AG04450 (cell line): ENCODE measurements at places on chromosomes 3 and 15. TPM values are rescaled to one million over a fixed set of nuclear protein-coding genes. Genes with fewer than 3 reads are reported as not detected.

DNA sequence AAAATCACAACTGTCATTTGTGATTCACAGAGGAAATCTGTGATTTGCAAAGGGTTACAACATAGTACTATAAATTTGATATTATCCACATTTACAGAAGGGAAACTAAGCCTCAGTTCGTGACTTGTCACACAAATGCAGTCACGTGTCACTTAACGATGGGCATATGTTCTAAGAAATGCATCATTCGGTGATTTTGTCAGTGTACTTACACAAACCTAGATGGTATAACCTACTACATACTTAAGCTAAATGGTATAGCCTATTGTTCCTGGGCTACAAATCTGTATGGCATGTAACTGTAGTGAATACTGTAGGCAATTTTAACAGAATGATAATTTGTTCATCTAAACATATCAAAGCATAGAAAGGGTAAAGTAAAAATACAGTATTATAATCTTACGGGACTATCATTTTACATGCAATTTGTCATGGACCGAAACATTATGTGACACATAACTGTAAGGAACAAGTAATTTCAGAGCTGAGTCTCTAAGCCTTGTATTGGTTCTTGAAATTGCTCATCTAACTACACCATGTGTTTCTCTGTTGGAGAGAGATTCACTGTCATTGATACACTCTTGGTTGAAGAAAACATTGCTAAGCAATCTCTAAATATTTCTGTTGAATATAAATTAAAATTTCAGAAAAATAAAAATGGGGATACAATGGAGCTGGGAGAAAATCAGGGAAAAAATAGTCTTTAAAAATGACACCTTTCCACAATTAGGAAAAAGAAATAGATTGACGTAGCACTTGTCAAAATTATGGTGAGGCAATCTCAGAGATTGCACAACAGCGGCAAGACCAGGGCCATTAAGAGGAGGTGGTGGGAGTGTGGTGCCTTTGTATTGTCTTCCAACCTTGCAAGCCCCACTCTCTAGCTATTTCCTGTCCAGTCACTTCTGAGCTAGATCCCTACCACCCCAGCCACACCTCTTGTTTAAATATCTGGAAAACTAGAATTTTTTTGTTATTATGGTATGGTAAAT lies 645.8 kb upstream of the TBL1XR1 start:
- DNase-seq: no peak

The NTRK3 gene
- polyA plus RNA-seq: 0.14 and 0.21 TPM in 2 replicates

The OR5H15 gene
- polyA plus RNA-seq: not detected in 2 replicates

- no peak for DNase-seq
These were observed 57.8 kb upstream of the BOC start for GRCh38 chr3:113153499-113154107.

The ITGA11 gene
- 24.0 and 34.7 TPM in 2 replicates for polyA plus RNA-seq

DNA sequence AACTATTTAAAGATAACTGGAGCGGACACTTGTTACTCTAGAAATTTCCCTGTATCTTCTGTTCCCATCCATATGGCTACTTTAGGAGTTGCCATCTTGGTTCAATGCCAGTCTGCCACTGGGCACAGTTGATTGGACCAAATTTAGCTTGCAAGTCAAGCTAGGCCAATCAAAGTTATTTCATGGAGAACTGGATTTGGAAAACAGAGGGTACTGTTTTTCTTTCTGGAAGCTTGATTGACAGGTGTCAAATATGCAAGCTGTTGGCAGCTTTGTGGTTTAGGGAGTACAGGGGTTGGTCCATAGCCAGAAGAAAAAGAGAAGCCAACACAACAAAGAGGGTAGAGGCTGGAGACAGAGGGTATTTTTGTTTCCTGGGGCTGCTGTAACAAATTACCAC lies 33.4 kb upstream of the KLHL25 start:
- DNase-seq: no peak

DNA sequence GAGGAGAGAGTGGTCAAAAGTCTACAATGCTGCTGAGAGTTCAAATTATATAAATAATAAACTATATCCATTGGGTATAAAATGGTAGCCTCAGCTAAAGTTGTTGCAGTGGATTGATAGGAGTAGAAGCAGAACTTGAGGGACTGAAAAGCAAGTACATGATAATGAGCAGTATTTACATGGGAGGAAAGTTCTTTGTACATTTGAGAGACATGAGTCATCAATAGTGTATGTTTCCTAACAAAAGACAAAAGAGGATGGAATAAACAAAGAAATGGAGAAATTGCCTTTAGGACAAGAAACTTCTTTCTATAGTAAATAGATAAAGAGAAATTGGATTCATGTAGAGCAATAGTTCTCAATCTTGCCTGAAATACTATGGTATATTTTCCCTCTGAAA lies 110.0 kb upstream of the PLSCR5 start:
- DNase-seq: no peak

The CHRD gene
- polyA plus RNA-seq: 0.11 and 0.12 TPM in 2 replicates

The SERINC4 gene
- polyA plus RNA-seq: 0.05 TPM in 1 of 2 replicates, not detected in the other

GRCh38 chr3:194250098-194251002 lies 100.8 kb downstream of the CPN2 start:
- DNase-seq: no peak

DNA sequence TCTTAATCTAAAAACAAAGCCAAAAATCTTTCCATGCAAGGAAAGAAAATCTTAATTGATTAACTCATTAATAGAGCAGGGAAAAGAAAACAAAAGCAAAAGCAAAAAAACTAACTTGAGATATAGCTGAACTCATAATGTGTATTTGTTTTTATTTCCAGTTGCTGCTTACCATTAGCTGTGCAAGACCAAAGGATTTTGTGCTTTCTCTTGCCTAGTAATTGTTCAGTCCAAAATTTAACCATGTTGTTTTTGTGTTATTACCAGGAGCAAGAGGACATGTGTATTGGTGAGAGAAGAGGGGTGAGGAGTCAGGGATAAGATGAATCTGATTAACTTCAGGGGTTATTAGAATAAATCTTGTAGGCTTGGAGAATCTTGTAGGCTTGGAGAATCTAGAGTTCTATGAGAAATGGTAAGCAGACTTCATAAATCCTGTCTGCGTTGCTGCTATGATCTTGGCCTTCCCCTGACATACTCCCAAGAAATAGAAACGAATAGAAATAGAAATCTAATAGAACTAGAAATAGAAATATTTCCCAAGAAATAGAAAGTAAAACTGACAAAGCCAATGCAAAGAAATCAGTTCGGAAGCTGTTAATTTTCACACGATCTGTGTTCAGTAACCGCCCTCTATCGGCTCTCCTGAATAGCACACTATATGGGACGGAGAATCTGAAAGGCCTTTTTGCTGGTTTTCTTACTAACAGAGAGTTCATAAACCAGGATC lies 72.6 kb upstream of the TNFSF10 start:
- no peak for DNase-seq

The TNIK gene
- 9.0 and 9.5 TPM in 2 replicates for polyA plus RNA-seq

DNA sequence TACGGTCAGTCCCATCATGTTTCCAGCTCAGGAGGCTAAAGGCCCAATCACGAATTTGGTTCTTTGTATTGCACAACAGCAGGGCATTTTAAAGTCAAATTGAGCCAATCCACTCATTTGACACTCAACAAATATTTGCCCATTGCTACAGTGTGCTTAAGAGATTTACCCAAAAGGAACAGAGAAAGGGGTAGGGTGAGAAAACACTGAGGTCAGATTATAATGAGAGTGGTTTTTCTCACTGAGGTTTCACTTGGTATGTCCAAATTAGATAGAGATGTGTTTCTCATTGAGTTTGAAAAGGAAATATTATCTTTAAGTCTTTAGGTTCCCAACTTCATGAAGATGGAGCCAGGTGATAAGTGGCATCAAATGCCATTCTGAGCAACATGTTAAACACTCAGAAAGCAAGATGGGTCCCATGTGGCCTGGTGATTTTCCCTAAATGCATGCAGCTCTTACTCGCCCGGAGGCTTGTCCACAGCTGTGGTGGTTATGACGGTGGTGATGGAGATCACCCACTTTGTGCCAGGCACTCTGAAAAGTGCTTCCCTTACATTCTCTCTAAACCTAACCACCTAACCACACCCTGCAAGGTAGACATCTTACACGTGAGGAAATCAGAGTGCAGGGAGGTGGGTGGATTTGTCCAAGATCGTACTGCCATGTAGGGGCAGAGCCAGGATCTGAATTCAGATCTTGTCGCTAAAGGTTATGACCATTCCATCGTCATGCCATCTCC lies 31.2 kb upstream of the USP3 start:
- DNase-seq: no peak

GRCh38 chr3:182172534-182172933 lies 460.8 kb downstream of the SOX2 start:
- no peak for DNase-seq

DNA sequence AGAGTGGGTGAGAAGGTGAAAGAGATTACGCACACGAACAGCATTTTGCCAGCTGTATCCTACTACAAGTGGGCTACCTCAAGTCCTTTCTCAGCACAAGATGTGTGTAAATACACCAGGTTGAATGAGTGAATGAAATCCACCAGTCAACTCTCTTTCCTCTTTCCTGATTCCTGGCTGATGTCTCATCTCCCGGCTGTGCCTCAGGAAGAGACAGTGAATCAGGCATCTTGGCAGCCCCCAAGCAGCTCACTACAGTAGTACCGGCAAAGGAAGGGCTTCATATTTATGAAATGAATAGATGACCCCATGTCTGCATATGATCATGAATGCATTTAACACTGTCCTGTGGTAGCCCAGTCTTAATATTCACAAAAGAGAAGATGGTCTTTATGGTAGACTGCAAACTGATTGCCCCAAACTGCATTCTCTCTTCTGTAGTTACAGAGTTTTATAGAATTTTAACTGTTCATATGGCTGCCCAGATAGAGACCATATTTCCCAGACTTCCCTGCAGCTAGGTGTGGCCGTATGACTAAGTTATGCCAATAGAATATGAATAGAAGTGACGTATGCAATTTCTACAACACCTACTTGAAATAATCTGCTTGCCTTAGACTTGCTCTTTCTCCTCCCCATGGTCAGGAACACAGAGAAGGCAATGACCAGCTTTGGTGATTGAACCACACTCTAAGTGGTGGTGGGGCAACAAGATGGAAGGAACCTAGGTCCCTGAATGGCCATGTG lies 22.7 kb downstream of the MGLL start:
- peak; percentile 80 for DNase-seq

- peak; percentile 11 for DNase-seq
These were observed 27.3 kb upstream of the PRTG start for GRCh38 chr15:55770261-55770660.

DNA sequence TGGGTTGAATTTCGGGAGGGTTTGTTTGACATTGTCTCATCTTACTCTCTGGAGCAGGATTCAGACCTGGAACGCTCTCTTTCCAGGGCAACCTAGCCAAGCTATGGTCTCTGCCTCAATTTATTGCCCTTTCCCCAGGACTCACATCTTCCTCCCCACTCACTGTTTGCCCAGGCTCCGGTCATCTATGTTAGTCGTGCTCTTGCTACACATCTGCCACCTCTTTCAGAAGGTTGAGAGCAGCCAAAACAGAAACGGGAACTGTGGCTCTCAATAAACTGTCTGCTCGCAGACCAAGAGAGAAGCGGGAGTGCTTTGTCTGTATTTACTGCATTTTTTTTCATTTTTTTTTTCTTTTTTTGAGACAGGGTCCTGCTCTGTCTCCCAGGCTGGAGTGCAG lies 81.6 kb downstream of the ST6GAL1 start:
- no peak for DNase-seq

DNA sequence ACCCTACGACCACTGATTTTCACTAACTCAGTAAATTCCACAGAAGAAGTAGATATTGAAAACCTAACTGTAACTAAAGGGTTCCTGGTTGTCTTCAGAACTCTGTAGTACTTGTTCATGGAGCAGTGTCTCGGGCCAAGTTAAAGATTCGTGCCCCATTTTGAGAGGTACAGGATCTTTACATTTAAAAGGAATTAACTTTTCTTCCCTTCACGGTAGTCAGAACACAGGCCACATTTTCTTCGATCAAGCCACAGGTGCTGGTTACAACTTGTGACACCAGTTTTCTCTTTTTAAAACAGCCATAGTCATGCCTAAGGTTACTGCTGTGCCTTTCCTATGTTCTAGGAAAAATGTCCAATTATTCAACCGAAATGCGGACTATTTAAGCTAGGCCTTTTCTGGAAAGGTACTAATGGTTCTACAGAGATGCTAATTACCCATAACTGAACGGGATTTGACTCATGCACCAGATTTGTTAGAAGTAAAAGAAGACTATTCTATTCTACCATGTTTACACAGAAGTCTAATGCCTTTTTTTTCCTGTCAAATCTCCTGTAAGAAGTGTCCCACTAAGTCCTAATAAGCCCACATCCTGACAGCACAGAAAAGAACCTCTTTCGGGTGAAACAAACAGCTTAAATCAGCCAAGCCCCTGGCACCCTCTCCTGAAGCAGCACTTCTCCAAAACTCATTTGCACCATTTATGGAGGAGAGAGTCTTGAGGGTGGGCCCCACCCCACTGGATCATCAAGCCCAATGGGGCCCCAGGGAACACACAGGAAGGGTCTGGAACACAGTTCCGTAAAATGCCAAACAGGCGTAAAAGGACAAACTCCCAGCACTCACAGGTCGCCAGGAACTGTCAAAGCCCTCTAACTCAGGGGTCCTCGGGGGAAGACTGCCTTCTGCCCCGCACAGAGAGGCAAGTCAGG lies 1.9 kb downstream of the LRIG1 start:
- no peak for DNase-seq
